ENCODE measurements at places on chromosomes 3 and 15.
A peak's percentile ranks its signal among the peaks of the same experiment; 100 is the strongest.

- no peak for DNase-seq
These were observed 740.9 kb upstream of the LMCD1 start for GRCh38 chr3:7760718-7761117.

- no peak for DNase-seq
These were observed 58.8 kb upstream of the SLC6A11 start for GRCh38 chr3:10757021-10757820.

DNA sequence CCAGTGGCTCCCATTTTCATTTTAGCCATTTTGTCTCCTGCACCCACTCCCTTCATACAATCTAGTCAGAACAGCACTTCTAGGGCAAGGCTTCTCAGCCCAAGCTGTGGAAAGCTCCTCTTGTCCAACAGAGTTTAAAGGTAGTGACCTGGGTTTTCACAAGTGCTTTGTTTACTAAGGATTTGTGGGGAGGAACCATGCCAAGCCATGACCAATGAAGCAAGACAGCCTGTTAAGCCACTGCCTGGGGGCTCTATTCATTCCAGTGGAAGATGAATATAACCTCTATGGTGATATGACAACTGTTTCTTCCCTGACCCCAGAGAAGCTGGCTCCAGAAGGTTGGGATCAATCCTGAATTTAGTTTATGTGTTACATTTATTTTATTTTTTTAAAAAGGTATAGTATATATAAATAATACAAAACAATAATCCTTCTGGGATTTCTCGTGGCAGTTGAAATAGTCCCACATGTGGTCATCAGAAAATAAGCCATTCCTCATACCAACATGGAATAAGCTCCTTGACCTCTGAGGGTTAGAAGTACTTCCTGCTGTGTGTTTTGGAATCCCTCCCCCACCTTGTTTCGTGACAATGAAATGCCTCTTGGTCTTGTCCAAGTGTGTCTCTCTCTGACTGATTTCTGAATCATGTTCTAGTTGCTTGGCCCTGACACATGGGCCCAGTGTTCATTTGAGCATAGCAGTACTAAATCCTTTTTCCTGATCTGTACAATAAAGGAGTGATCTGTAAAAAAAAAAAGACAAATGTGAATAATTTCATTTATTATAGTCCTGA lies 13.3 kb upstream of the THUMPD3 start:
- no peak for DNase-seq

DNA sequence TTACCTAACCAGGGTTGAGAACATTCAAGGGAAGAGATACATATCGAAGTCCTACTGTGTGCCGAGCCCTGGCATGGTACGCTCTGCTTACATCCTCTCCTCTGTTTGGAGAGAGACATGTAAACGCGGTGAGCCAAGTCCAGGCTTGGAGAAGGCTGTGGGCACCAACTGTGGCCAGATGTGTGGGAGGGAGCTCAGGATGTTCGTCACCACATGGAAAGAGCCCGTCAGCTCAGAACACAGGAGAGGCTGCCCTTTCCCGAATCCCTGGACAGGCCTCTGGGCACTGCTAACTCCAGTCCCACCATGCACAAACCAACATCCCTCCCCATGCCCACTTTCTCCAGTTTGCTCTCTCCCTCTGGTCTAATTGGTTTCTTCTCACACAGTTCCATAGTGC lies 43.0 kb downstream of the MESD start:
- no peak for DNase-seq

- no peak for DNase-seq
These were observed 46.8 kb upstream of the TBC1D23 start for GRCh38 chr3:100213891-100214573.

DNA sequence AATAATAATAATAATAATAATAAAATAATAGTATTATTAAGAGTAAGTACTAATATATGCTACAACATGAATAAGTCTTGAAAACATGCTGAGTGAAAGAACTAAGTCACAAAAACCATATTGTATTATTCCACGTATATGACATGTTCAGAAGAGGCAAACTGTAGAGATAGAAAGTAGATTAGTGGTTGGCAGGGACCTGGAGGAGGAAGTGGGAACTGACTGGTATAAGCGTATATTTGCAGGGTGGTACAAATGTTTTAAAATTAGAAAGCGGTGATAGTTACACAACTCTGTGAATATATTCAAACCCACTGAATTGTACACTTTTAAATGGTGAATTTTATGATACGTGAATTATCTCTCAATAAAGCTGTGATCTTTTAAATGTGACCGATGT lies 32.8 kb downstream of the LRRK1 start:
- no peak for DNase-seq

- no peak for DNase-seq
These were observed 188.9 kb downstream of the STXBP5L start for GRCh38 chr3:121096953-121097352.

DNA sequence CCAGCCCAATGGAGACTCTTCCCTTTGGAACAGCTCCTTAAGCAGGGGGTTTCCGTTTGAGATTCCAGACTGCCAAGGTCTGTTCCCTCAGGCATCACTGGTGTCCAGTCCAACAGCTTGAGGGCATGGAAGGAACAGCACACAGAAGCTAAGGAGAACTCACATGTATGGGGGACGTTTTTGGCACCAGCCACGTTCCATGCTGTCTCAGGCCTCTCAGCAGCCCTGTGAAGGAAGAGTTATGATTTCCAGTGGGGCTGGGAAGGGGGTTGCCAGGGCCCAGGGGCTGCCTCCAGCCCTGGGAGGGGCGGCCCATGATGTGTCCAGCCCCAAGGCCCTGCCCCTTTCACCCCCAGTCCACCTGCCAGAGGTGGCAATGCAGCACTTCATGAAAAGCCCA lies 7.5 kb upstream of the RHO start:
- no peak for DNase-seq

DNA sequence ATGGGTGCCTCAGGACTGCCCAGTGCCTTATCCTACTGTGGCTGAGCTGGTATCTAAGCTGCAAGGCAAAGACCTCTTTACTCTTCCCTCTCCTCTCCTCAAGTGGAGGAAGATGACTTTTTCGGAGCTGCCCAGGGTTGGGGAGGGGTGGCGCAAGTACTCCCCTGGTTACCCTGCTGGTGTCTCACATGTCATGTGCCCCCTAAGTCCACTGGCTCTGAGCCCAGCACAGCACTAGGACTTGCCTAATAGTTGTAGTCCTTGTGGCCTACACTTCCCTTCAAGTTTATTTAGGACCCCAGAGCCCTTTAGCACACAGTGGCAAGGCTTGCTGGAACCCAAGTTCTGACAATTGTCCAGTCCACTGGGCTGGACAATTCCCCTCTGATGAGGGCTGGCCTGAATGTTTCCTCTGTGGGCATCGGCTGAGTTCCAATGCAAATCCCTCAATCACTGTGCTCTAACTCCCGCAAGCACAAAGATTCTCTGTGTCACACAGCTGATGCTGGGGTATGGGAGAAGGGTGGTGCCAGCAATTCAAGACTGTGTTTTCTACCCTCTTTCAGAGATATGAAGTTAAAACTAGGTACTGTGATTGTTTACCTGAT lies 60.4 kb downstream of the UQCC5 start:
- no peak for DNase-seq

DNA sequence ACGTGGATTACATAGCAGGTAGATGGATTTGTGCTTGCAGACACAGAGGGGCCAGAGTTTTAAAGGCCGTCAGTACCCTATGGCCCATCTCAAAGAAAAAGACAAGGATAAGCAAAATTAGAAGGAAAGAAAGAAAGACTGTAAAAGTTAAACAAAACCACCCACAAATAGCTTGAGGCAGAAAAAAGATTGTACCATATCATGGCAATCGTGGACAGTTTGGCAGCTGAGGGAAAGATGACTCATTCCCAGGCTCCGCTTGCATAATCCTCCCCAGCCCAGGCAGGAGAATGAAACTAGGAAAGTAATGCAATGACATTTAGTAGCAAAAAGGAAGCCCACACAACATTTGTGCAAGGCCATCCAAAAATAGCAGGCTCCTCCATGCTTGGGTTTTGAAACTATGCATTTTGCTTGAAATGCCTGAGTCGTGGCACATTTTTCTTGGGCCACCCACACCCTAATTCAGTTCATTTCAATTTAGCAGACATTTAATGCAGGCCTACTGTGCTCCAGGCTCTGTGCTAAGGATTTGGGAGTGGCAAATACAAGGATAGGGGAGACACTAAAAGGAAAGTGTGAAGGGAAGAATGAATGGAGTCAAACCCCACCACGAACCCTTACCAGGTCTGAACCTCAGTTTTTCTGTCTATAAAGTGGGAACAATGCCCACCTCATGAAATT lies 40.9 kb upstream of the SMAD3 start:
- DNase-seq = no peak

GRCh38 chr3:100402891-100403290 lies 1.6 kb downstream of the LNP1 start:
- no peak for DNase-seq

DNA sequence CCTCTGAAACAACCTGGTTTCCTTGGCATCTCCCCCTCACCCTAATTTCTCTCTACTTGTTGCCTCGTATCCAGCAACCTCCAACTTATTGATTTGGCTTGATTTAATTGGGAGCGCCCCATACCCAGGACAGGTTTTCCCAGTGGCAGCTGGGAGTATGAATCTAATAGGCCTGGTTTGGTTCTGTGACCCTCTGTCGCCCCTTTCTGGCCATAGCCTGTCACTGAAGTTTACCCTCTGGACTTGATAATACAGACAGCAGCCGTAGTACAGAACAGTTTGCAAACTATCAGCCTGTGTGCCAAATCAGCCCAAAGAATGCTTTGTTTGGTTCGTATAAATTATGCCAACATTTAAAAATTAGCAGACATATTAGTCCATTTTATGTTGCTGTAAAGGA lies 525.1 kb upstream of the GOLIM4 start:
- no peak for DNase-seq

DNA sequence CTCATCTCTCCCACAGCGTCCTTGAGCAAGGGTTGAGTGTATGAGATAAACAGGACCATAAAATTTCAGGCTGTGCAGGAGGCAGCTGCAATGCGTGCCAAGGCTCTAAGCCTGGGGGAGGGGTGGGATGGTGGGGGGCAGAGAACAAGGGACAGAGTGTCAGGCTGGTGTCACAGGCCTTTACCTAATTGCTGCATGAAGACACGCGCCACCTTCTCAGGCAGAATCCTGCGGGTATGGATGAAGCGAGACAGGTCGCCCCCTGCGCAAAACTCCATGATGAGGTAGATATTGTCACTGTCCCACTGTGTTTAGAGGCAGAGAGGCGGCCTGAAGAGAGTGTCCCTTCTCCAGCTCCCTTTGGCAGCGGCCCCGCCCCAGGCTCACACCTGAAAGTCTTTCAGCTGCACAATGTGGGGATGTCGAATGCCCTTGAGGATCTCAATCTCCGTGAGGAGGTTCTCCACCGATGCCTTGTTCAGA lies 1.0 kb downstream of the ULK3 start:
- DNase-seq = no peak

- DNase-seq = no peak
These were observed 8.2 kb upstream of the ESYT3 start for GRCh38 chr3:138426211-138426610.

GRCh38 chr3:139120086-139121056 lies 75.7 kb upstream of the PRR23C start:
- peak; percentile 32 for DNase-seq

DNA sequence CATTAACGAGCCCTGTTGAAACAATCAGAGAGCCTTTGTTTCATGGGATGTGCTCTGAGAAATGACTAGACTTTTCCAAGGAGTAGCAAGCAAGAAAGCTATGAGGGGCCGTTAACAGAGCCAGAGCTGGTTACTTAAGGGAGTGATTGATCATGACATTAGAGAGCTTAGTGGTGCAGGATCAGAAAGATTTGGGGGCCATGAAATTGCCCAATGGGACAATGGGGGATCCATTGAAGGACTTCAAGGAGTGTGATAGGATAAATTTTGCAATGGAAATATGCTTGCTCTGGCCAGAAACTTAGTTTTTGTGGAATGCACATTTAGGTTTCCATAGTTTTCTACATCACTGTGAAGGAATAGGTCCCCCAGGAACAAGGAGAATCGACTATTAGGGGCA lies 45.6 kb downstream of the LRRC3B start:
- no peak for DNase-seq

- DNase-seq = no peak
These were observed 53.8 kb downstream of the TMEM45A start for GRCh38 chr3:100546020-100546744.

DNA sequence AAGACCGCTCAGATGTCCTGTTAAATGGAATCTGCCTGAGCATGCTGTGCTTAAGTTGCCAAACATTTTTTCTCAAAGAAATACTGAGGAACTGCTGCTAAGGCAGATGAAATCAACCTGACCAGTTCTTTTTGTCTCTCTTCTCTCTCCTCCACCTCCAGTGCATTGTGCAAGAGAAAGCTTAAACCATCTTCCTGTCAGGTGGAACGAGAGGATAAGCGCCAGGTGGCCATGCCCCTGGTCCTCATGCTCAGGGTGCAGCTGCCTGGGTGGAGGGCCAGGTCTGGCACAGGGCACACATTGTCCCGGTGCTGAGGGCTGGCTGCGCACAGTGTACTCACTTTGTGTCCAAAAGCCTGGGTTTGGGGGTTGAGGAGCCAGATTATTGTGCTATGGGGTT lies 176.2 kb upstream of the TP63 start:
- DNase-seq = no peak

GRCh38 chr3:76582632-76583378 lies 457.1 kb upstream of the ROBO2 start:
- DNase-seq = no peak

- DNase-seq = no peak
These were observed 41.3 kb upstream of the ETV5 start for GRCh38 chr3:186150041-186150830.

DNA sequence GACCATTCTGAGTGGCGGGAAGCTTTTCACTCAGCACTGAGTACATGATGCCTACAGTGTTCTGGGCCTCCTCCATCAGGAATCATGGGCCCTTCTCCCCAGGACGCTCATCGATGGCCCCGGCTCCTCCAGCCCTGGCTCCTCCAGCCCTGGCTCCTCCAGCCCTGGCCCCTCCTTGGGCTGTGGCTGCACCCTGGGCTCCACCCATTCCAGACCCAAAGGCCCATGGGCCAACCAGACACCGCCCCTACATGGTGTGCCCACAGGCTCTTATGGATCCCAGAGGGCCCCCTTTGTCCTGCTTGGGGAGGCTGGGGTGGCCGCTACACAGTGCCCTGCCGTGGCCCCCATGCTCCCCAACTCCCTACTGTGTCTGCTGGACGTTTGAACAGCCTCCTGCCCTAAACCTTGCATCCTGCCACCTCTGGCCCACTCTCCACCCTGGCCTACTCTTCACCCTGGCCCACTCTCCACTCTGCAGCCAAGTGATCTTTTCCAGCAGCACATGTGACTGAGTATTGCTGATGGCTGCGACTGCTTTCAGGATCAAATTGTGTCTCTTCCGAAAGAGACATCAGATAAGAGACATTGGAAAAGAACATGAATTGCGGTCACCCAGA lies 57.9 kb downstream of the APBA2 start:
- no peak for DNase-seq

DNA sequence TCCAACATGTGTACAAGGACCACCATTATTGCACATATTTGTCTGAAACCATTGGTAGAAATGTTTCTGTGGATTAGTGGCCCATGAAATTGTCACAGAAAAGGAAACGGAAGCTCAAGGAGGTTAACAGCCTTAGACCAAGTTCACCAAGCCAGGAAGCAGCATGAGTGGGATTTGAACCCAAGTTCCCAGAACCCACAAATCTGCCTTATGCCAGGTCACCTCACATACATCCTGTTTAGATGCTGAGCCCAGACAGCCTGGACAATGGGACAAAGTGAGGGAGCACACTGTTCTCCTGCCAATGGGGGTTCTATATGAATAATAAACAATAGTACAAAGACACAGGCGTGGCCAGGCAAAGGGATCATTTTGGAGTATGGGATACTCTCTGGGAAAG lies 59.6 kb upstream of the CA12 start:
- no peak for DNase-seq

GRCh38 chr3:102020735-102021134 lies 171.4 kb downstream of the NFKBIZ start:
- DNase-seq = no peak
